ENCODE measurements at places on chromosomes 5 and 9. TPM values are rescaled to one million over a fixed set of nuclear protein-coding genes. Genes with fewer than 3 reads are reported as not detected.

Gene NAA35
- 28.4 TPM for total RNA-seq

- H3K27ac ChIP-seq, result no peak overlapping the region
- no peaks in the 10 kb centered on the region for H3K36me3 ChIP-seq
- no peak overlapping the region for H3K4me3 ChIP-seq
- no peak for DNase-seq
- peaks cover 18% of the 10 kb centered on the region for H3K4me1 ChIP-seq
- no peaks in the 10 kb centered on the region for H3K27me3 ChIP-seq
Observed at GRCh38 chr9:70832492-70832891, 288.9 kb downstream of the TRPM3 start.

Gene HMMR
- total RNA-seq, result 64.8 TPM

GRCh38 chr5:148880696-148881095 is 54.3 kb downstream of the ADRB2 start:
- no peaks in the 10 kb centered on the region for H3K27me3 ChIP-seq
- H3K4me3 ChIP-seq, result no peak overlapping the region
- DNase-seq, result no peak
- no peak overlapping the region for H3K27ac ChIP-seq
- no peaks in the 10 kb centered on the region for H3K4me1 ChIP-seq

Gene LOX
- 3.6 TPM for total RNA-seq

Gene CCDC152
- total RNA-seq, result 11.2 TPM

Gene FREM1
- total RNA-seq, result 4.2 TPM

- no peak overlapping the region for H3K4me3 ChIP-seq
- H3K27ac ChIP-seq, result no peak overlapping the region
- DNase-seq, result no peak
- no peaks in the 10 kb centered on the region for H3K4me1 ChIP-seq
Observed at GRCh38 chr5:74426506-74426905, 214.0 kb downstream of the ENC1 start.

DNA sequence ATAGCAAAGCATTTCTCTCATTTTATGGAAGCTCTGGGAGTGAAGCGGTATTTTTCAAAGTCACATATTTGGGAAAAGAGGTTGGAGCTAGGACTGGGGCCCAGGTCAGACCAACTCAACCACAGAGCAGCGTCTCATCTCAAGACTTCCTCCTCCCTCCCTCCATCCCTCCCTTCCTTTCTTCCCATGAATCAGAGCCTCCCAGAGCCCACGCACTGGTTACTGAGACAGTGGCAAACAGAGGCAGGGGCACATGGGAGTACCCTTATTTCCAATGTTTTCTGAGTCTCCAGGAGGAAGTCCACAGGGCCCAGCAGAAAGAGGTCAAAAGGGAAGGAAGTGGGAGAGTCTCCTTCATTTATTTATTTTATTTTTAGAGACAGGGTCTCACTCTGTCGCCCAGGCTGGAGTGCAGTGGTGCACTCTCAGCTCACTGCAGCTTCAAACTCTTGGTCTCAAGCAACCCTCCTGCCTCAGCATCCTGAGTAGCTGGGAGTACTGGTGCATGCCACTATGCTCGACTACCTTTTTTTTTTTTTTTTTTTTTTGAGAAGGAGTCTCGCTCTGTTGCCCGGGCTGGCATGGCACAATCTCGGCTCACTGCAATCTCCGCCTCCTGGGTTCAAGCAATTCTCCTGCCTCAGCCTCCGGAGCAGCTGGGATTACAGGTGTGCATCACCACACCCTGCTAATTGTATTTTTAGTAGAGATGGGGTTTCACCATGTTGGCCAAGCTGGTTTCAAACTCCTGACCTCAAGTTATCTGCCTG is 52.5 kb upstream of the CDKN2AIPNL start:
- no peaks in the 10 kb centered on the region for H3K36me3 ChIP-seq
- no peak for DNase-seq
- no peak overlapping the region for H3K4me3 ChIP-seq
- peaks cover 16% of the 10 kb centered on the region for H3K4me1 ChIP-seq

- no peak overlapping the region for H3K4me3 ChIP-seq
- no peak overlapping the region for H3K27ac ChIP-seq
- H3K27me3 ChIP-seq, result no peaks in the 10 kb centered on the region
- DNase-seq, result no peak
- H3K4me1 ChIP-seq, result no peaks in the 10 kb centered on the region
Observed at GRCh38 chr5:121489972-121490371, 361.7 kb upstream of the FTMT start.

DNA sequence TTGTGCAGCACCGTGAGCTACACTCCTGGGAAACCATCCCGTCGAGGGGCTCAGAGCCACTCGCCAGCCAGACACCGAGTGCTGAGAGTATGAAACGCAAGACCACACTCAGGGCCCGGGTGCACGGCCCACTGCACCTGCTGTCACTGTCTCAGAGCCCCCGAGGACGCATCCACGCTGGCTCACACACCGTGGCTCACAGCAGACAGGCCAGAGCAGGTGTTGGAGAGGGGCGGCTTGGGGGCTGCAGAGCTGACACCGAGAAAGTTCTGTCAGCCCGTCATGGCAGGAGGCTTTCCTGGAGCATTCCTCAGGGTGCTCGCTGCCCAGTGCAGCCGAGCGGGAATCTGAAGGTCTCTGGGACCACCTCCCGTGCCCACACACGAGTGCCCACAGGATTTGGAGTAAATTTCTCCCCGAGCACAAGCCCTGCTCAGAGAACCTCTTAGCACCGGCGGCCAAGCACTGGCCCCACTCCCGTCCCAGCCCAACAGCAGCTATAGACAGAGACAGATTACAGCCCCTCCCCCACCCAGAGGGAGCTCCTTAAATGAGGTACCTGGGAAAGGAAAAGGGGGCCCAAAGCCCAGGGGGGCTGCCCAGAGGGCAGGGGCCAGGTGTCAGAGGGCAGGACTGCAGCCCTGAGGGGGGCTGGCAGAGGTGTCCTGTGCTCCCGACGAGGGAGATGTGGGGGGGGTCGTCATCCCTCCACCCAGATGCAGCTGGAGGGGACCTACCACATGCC is 56.0 kb upstream of the SARDH start:
- H3K4me1 ChIP-seq, result peaks cover 10% of the 10 kb centered on the region
- H3K27me3 ChIP-seq, result no peaks in the 10 kb centered on the region
- DNase-seq, result no peak
- no peaks in the 10 kb centered on the region for H3K36me3 ChIP-seq

DNA sequence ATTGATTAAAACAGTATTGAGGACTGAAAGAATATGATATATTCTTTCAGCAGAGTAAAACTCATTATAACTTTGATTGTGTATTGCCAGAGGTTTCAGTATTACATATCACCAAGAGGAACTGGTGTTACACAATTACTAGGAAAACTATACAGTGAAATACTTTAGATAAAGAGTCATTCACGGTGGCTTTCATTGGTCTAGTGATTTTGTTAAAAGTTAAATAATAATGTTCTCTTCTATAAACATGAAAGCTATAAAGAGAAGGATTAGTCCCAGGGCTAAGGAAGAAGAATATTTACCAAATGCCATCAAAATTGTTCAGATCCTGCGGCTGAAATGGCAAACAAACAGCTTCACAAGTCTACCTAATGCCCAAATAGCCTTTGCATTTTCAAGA is 306.2 kb downstream of the SEMA5A start:
- H3K4me3 ChIP-seq, result no peak overlapping the region
- H3K27ac ChIP-seq, result no peak overlapping the region
- no peaks in the 10 kb centered on the region for H3K36me3 ChIP-seq
- DNase-seq, result no peak
- H3K4me1 ChIP-seq, result no peaks in the 10 kb centered on the region
- H3K27me3 ChIP-seq, result no peaks in the 10 kb centered on the region

DNA sequence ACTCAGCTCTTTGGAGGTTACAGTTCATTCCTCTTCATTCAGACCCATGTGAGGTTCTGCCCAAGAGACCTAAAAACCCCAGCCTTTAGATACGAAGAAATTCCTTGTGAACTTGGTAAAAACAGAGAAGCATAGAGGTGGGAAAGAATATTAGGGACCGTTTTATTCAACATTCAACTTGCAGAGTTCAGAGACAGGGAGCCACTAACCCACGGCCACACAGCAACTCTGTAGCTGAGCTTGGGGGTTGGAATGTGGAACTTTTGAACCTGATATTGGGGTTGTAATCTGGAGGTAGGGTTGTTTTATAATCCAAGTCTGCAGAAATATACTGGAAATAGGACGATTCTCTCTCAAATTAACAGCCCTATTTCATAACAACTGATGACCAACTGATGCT is 10.8 kb upstream of the BOD1 start:
- H3K4me1 ChIP-seq, result no peaks in the 10 kb centered on the region
- H3K27me3 ChIP-seq, result no peaks in the 10 kb centered on the region
- no peak overlapping the region for H3K27ac ChIP-seq
- no peak for DNase-seq

Gene IL13
- not detected for total RNA-seq

DNA sequence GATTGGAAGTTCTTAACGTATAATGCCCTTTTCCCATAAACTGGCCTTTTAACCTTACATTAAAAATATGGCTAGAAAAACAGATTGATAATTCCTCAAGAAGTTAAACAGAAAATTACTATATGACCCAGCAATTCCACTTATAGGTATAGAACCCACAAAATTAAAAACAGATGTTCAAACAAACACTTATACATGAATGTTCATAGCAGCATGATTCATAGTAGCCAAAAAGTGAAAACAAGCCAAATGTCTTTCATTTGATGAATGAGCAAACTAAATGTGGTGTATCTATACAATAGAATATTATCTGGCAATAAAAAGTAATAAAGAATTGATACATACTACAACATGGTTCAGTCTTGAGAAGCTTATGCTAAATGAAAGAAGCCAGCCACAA is 35.5 kb downstream of the POU5F2 start:
- H3K27me3 ChIP-seq, result no peaks in the 10 kb centered on the region
- DNase-seq, result no peak
- H3K36me3 ChIP-seq, result no peaks in the 10 kb centered on the region
- peaks cover 4% of the 10 kb centered on the region for H3K4me1 ChIP-seq
- no peak overlapping the region for H3K27ac ChIP-seq

DNA sequence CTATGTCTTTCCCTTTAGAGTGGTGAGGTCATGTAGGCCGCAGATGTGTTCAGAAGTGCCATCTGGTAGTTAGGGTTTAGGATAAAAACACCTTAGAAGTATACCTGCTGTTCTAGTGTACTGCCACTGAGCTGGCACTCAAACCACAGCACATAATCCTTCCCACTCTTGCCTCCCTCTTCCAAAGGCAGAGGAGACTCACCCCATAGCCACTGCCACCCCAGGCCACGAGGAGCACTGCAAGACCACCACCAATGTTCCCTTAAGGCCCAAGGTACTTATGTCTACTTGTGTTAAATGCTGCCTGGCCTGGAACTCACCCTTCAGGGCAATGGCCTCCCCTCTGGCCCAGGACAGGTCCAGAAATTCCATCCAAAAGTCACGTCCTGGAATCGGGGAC is 379.5 kb upstream of the EDIL3 start:
- no peak overlapping the region for H3K4me3 ChIP-seq
- H3K4me1 ChIP-seq, result no peaks in the 10 kb centered on the region
- no peaks in the 10 kb centered on the region for H3K36me3 ChIP-seq
- DNase-seq, result no peak
- no peak overlapping the region for H3K27ac ChIP-seq
- H3K27me3 ChIP-seq, result no peaks in the 10 kb centered on the region

Gene FAM114A2
- 19.3 TPM for total RNA-seq

DNA sequence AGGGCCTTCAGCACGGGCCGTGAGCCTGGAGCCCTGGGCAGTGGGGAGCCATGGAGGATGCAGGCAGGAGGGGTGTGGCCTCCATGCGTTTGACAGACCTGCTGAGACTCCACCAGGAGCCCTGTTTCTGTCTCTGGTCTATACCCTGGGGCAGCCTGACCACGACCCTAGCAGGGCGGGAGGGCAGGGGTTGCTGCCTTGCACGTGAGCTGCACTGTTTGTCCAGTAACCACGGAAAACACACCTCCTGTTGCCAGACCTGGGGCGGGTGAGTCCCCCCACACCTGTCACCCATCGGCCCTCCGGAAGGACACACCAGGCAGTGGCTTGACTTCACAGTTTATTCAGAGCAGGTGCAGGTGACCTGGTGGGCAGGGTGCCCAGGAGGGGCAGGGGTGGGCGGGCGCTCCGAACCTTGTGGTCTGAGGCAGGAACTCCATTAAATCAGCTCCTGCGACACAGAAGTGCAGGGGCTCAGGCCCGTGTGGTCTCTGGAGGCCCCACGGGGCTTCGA is 3.9 kb downstream of the LCN8 start:
- no peak overlapping the region for H3K4me3 ChIP-seq
- H3K27me3 ChIP-seq, result no peaks in the 10 kb centered on the region
- H3K4me1 ChIP-seq, result no peaks in the 10 kb centered on the region
- no peaks in the 10 kb centered on the region for H3K36me3 ChIP-seq
- no peak for DNase-seq
